ENCODE measurements at places on chromosomes 1 and 21.

GRCh38 chr1:198903203-198903602, 264.4 kb downstream of the PTPRC start:
- DNase-seq: no peak

DNA sequence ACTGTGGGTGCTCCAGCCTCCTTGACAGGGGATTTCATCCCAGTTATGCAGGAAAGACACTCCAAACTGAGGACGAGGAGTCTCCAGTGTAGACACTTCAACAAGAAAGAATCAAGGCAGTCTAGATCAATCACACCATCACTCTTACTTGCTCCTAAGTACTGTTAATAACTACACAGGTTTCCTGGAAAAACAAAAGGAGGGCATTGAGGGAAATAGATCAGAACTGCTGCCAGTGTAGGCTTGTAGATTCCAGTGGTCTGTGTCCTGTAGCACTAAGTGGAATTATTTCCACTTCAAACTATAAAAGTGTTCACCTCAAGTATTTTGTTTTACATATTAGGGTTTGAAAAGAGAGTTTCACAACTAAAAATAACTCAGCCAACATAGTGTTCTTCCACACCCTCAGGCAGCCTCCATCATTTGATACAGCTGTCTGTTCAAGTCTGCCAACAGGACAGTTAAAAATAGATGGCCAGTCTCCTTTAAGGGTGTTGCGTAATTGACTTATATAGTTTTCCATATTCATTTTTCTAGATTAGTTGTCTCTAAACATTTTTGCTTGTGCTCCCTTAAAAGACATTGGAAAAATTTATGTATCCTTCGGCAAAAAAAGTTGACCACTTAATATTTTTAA, 32.0 kb upstream of the AGL start:
- DNase-seq: peak; percentile 21

DNA sequence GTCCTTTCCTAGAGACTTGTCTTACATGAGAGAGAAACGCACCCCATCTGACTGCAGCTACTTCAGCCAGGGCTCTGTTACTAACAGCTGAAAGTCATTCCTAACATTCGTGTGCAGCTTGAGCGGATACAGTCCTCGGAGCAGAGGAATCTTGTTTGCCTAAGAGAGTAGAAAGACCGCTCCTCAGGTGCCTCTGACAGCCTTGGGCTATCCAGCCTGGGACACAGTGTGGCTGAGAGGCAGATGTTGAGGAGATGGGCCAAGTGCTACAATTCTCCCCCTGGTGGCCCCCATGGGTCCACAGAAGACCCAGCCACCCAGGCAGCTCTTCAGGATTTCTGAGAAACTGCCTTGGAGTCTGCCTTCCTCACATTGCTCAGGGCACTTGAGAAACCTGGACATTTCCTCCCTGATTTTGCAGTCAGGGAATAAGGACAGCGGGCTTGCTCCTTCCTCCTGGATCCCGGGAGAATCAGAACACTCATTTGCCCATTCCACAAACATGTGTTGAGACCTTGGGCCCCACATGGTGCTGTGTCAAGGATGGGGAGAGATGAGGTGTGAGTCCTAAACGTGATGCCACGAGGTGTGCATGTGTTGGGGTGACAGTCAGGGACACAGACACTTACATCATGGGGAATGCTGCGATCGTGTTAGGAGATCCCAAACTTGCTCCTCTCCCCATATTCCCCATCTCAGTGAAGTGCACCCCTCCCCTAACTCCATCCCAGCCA, 13.1 kb downstream of the TRIM62 start:
- DNase-seq: no peak

DNA sequence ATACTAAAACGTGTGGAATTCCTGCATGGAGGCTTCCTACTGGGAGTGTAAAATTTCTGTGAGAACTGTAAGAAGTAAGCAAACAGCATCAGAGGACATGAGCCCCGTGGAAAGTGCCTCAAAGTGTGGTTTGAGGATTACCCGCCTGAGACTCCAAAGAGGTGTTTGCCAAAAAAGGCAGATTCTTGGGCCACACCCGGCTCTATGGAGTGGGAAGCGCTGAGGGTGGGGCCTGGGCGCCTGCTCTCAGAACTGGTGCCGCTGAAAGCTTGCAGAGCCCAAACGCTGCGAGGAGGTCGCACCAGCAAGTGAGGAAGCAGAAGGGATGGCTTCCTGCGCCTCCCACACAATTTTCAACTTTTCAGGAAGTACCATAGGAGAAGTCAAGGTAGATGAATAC, 43.0 kb upstream of the PSEN2 start:
- DNase-seq: peak; percentile 8

DNA sequence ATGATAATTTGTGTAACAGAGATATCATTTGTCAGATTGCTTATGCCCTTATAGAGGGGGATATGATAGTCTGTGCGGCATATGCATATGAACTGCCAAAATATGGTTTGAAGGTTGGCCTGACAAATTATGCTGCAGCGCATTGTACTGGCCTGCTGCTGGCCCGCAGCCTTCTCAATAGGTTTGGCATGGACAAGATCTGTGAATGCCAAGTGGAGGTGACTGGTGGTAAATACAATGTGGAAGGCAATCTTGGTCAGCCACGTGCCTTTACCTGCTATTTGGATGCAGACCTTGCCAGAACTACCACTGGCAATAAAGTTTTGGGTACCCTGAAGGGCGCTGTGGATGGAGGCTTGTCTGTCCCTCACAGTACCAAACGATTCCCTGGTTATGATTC, 82.4 kb downstream of the ZMYM4 start:
- no peak for DNase-seq

DNA sequence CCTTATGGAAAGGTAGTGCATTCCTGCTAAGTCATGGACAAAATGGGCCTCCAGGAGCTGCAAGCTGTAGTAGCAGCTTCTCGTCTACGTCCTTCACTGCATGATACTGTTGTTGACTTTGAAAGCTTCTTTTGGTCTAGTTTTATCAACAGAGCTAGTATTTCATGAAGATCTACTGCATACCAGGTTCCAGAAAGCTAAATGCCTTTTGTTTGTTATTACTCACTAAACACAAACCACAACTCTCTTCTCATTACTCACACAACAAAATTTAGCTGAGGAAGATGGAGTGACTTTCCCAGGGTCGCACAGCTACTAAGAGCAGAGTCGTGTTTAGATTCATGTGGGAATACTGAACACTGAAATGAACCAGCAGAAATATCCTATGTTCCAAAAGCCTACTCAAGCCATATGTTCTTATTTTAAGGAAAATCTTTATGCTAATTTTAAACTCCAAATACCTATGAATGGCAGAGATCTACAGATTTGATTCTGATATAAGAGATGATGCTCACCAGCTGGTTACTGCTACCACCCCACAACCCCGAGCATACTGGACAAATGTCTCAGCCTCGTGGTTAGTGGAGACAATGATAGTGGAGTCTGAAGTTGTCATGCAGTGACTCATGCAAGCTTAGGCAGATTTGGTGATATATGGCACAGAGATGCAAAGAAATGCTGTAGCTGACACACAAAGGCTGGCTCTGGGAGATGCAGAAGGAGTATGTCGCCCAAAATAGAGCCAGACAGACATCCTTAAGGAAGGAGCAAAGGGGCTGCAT, 20.6 kb downstream of the PGBD2 start:
- DNase-seq: peak; percentile 38

- DNase-seq: no peak
Observed at GRCh38 chr1:164137273-164137925, 421.6 kb upstream of the PBX1 start.

- peak; percentile 86 for DNase-seq
Observed at GRCh38 chr1:55021942-55022546, 17.3 kb upstream of the PCSK9 start.

DNA sequence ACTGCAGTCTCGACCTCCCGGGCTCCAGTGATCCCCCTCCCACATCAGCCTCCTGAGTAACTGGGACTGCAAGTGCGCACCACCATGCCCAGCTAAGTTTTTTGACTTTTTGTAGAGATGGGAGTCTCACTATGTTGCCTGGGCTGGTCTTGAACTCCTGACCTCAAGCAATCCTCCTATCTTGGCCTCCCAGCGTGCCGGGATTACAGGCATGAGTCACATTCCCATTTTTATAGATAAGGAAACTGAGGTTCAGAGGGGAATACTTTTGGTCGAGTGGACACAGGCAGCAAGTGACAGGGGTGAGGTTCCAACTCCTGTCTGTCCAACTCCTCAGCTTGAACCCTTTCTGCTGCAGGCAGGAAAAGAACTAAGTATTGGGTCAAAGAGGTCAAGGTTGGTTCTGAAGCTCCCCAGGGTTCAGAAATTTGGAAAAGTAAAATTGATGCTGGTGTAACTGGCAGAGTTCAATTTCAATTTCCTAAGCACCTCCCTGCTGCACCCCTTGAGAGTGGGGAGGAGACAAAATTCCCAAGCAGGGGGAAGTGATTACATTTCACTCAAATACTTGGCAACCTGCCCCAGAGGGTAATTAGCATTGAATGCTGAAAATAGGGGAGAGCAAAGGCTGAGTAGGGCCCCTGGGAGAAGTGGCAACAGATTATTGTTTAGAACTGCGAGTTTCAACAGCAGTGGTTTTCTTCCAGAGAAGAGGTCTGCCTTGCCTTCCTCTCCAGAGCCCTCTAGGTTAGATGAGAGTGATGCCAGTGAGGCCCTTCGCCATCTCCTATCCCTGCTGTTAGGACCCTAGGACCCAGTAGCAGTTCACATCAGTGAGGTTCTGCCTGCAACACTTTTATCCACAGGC, 17.5 kb upstream of the ALPL start:
- peak; percentile 33 for DNase-seq

DNA sequence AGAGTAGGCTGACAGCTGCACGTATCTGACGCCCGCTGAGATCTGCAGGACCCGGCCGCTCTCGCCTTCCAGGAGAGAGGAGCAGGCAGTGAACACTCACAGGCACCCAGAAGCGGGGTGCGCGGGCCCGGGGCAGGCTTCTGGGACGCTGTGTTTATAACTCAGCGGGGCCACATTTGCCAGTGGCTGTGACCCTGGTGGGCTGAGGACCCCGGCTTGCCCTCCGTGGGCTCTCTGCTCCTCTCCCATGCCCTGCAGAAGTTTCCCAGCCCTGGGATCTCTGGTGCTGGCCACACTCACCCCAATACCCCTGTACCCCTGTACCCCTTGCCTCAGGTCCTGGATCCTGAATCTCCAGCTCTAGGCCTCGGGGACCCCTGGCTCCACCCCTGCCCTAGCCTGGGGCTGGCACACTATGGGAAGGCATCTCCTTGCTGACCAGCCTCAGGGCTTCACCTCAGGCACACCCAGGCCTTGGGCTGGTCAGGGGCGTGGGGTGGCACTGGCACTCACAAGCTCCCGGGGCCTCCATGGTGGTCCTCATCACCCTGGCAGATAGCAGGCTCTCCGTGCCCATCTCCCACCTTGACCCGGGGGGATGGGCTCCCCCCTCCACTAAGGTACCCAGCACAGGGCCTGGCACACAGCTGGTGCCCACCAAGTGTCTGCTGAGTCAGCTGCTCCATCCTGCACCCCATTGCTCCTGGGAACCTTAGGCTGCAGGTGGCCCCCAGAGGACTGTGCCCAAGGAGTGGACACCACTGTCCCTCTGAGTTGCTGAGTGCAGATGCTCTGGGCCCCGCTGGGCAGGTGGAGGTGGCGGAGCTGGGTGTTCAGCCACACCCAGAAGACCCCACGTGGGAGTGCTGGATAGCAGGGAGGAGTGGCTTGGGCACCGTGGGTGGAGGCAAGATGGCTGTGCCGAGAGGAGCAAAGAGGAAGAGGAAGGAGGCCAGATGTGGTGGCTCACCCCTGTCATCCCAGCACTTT, 32.4 kb downstream of the MORN1 start:
- DNase-seq: no peak

DNA sequence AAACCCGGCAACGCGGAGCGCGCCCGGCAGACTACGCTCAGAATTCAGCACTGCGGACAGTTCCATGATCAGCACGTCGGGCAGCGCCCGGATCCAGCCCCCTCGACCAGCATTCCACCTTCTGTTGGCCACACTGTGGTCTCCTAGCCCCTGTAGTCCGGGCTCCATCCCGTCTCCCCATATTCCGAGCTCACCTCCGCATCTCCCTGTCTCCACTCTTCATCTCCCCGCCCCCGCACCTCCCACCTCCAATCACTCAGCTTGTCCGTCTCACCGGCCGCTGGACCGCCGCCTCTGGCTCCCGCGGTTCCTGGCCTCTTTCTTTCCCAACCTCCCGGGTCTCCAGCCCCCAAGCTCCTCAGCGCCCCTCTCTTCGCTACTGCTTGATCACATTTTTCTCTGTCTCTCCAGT, 500 bp downstream of the EPHA10 start:
- peak; percentile 60 for DNase-seq

DNA sequence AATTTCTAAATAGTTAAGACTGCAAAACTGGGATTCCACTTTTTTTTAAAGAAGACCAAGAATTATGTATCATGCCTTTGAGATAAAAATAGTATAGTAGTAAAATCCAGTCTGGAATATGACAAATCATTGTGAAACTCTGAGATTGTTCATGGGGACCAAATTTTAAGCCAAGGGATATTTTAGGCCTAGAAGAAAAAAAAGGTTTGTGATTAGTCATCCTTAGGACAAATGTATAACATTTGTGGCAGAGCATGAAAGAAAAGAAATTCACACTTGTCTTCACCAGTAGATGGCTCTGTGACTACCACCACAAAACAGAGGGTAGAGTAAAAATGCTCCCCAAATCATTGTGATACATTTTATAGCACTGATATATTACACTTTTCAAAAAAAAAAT, 226.1 kb downstream of the KCTD3 start:
- DNase-seq: peak; percentile 62

DNA sequence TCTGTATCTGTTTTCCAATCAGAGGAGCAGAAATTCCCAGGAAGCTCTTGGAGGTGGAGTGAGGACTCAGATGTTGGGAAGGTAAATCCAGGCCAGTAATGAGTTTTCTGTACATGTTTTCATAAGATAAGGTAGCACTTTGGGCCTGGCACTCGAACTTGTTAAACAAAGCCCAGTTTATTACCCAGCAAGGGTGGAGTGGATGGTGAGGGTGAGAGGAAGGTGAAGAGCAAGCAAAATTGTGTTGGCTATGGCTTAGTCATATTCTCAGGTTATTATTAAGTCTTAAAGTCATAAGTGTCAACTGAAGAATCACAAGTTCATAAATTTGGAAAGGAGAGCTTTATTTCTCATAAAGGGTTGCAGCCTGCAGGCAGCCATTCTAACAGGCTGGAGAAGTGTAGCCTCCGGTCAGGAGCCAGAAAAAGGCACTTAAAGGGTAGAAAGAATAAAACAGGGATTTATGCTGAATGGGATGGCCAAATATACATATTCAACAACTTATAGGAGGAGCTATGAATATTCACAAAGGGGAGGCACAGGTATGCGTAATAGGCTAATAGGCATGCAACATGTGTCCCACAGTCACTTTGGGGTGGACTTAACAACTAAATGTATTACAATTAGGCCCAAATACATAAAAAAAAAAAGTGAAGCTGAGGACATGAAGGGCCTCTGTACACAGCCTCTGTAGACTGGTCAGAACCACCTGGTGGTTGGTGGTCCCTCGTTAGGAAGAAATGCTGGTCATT, 523.9 kb downstream of the LMO4 start:
- DNase-seq: no peak

- peak; percentile 69 for DNase-seq
Observed at GRCh38 chr1:24283326-24284155, 35.6 kb upstream of the GRHL3 start.

DNA sequence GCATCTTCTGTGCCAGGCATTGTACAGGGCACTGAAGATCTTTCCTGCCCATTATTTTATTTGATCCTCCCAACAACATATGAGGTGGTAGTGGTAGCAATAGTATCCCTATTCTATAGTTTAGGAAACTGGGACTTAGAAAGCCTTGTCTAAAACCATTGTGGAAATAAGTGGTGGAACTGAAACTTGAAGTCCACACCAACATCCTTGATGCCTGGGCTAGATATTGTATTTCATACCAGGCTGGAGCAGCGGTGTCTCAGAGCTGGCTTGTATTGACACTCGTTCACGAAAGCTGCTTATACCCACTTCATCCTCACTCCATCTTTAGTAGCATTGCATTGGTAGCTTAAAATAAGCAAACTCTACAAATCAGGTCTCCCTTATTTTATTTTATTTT, 9.7 kb upstream of the CTSS start:
- DNase-seq: no peak
